ENCODE measurements at places on chromosomes 16 and 17.

GRCh38 chr17:80445726-80446110 lies 30.7 kb downstream of the NPTX1 start:
- DNase-seq = no peak

DNA sequence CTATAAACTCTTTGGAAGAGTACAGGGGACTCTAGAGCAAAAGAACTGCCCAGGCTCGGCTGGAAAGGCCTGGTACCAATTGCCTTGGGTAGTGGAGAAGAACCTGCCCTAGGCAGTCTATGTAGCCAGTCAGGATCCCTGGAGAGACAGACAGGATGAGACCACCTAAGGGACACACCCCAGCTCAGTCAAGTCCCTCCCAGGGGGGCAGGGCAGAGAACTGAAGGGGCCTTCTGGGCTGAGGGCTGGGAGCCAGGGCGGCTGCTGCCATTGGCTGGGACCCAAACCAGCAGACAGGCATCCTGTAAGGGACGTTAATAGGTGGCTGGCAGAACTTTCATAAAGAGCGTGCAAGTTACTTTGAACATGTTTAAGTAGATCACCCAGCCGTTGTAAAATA lies 12.8 kb upstream of the SLC38A8 start:
- no peak for DNase-seq

GRCh38 chr17:9233271-9233599 lies 211.9 kb downstream of the NTN1 start:
- no peak for DNase-seq

DNA sequence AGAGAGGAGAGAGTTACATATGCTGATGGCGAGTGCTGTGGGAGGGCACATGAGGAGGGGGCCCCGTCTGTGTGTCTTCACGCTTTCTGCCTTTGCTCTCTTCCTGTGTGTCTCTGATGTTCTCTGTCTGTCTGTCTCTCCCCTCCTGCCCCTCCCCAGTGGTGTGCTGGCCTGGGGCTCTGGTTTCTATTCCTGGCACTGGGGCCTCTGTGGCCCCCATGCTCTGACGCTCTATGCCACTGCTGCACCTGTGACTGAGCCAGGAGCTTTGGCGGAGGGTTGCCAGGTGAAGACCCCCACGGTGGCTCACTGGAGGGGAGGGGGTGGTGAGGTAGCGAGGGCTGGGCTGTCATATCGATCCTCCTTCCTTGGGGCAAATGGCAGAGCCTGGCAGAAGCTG lies 24.6 kb upstream of the BRD7 start:
- DNase-seq = no peak

- DNase-seq = no peak
Measured at GRCh38 chr16:89344846-89345611, 127.5 kb downstream of the ZNF778 start.

DNA sequence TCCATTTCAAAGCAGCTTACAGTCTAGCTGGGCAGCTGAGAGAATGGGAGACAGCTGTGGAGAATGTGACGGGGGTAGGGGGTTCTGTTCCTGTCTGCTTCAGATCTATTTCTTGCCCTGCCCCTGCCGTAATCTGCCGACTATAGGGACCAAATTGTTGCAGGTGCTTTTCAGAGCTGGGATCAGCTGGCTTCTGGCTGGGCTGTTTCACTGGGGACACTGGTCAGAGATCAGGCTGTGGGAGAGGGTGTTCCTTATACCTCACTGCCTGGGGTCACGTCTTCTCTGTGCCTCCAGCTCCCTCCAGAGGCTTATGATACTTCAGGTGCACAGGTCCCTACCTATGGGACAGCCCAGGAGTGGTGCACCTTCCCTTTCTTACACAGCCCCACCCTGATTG lies 514.9 kb upstream of the GOT2 start:
- peak; percentile 9 for DNase-seq

GRCh38 chr16:83968891-83969649 lies 1.0 kb downstream of the NECAB2 start:
- no peak for DNase-seq

GRCh38 chr16:46894036-46894672 lies 10.0 kb downstream of the GPT2 start:
- no peak for DNase-seq

- DNase-seq = no peak
Measured at GRCh38 chr17:16980061-16980460, 8.1 kb upstream of the TNFRSF13B start.

- no peak for DNase-seq
Measured at GRCh38 chr17:76123749-76124581, 17.1 kb downstream of the FOXJ1 start.

DNA sequence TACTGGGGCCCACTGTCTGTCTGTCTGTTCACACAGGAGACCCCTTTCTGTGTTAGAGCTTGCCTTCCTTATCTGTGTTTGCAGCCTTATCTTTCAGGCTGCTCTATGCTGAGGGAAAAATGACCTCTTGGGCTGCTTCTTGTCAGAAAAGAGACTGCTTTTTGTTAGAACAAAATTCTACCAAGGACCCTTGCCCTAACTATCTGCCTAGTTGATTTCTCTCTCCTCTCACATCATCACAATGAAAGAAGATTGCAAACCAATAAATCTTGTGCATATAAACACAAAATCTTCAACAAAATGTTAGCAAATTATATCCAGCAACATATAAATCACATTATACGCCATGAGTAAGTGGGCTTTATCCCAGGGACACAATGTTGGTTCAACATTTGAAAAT lies 1117.7 kb downstream of the CDH11 start:
- no peak for DNase-seq

DNA sequence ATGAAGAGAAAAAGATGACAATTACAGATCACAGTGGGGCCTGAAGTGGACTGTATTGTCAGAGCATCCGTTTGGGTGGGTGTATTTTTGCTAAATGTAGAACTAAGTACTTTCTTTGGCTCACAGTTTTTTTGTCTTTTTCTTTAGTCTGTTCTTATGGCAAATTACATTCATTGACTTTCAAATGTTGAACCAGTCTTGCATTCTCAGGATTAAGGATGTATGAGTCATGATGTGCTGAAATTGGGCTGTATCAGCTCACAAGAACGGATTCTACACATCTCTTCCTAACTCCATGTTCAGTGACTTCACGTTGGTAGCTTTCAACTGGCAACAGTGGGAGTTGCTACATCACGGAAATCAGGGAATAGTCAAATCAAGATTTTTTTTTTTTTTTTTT lies 66.5 kb downstream of the TEX2 start:
- peak; percentile 72 for DNase-seq

DNA sequence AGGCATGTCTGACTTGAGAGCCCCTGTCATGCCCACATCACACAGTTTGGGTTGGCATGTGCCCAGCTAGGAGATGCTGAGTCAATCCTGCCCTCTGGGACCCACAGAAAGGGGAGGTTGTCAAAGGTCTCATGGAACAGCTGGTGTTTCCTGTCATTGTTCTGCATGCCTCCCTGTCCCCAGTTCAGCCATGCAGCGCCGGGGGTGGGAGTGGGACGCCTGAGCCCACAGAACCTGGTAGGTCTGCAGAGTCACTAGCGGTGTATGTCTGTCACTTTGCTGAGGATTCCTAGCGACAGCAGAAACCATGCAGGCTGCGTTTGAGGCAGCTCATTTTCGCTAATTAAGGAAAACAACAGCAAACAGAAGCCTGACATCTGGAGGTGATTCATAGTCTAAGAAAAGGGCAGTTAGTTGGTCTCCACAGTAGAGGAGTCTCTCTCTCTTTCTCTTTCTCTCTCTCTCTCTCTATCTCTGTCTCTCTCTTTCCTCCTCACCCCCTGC lies 19.6 kb upstream of the CCL1 start:
- no peak for DNase-seq

GRCh38 chr16:48462106-48462740 lies 77.0 kb upstream of the SIAH1 start:
- DNase-seq = peak; percentile 10

DNA sequence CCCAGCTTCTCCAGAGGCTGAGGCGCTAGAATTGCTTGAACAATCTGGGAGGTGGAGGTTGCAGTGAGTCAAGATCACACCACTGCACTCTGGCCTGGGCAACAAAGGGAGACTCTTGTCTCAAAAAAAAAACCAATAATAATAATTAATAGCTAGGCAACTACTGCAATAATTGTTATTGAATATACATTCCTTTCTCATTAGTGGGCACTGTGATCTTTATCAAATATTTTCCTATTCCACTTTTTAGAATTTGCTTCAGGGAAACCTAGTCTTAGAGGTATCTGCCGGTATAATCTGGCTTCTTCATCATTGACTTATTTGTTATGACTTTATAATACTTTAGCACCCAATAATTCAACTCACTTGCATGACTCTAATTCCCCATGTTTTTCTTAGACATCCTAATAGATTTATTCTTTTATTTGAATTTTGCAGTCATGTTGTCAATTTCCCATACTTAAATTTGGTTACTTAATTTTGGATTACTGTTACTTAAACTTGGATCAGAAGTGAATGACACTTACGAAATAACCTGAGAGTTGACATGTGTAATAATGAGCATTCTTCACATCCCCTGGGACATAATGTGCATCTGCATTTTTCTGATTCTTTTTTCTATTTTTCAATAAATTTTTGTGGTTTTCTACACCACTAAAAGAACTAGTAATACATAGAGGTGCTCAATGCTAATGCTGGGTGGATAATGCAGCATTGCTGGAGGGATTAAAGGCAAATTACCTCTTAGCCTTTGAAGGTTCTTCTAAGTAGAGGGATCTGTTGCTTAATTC lies 25.0 kb upstream of the KCNJ16 start:
- no peak for DNase-seq

GRCh38 chr17:82507631-82508175 lies 11.8 kb upstream of the FOXK2 start:
- DNase-seq = no peak

DNA sequence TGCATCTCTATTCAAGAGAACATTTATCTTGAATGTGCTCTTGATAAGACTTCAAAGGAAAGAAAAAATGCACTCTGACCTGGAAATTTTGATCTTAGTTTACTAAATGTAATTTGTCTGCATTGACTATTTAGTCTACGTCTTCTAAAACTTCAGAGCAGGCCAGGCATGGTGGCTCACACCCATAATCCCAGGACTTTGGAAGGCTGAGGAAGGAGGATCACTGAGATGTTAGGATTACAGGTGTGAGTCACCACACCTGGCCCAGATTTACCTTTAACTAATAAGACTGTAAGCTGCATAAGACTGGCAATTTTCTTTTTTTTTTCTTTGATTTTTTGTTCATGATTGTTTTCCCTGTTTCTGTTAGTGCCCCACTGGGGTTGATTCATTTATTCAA lies 18.8 kb upstream of the CIITA start:
- no peak for DNase-seq

DNA sequence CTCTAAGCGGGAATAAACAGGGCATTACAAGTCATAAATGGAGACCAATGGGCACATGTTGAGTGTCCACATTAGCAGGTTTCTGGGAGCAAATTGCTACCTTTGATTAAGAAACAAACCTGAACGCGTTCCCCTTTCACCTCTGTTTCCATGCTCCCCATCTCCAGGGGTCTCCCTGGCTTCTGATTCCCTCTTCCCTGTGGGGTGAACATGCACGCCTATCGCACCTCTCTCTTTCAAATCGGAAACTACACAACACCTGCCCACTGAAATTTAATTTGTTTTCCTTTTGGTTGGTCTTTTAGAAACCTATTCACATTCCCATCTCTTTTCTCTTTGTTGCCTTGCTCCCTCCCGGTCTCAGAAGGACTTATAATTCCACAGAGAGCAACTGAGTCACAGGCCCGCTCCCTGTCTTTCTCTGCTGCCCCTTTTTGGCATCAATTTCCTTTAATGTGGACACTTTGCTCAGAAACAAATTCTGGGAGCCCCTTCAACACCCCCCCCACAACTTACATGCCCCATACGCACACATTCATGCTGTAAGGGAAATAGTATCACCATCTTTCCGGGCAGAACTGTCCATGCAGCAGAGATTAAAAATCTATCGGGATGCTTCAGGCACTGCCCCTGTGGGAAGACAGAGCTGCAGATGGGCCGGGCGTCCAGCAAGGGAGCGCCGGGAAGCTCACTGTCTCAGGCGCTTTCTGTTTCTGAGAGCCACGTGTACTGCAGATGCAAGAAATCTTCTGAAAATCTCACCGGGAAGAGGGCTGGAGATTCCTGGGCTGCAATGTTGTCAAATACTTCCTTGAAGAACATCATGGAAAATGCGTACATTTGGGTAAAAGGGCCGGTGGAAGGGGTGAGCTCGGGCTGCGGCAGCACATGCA lies 7.2 kb upstream of the FOXF1 start:
- DNase-seq = no peak

DNA sequence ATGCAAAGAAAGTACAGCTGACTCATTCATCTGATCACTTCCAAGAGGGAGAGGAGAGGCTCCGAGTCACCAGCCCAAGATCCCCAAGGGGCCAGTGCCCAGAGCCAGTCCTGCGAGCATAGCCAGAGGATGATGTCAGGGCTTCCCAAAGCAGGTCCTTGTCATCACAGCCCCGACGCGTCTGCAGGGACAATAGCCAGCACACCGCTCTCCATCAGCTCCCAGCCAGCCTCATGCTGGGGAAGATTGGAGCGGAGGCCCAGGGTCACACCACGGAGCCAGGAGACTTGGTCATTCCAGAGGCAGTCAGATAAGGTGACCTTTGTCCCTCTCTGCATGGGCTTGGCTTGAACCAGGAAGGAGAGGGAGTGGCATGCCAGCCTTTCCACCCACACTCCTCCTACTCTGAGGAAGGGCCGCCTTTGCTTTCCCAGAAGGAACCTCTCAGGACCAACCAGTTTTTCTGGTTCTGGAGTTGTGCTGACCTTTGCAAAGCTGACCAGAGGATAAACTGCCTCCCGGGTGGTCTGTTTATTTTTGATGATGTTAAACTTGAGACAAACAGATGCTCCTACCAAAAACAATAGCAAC lies 58.3 kb upstream of the ARHGAP44 start:
- no peak for DNase-seq

DNA sequence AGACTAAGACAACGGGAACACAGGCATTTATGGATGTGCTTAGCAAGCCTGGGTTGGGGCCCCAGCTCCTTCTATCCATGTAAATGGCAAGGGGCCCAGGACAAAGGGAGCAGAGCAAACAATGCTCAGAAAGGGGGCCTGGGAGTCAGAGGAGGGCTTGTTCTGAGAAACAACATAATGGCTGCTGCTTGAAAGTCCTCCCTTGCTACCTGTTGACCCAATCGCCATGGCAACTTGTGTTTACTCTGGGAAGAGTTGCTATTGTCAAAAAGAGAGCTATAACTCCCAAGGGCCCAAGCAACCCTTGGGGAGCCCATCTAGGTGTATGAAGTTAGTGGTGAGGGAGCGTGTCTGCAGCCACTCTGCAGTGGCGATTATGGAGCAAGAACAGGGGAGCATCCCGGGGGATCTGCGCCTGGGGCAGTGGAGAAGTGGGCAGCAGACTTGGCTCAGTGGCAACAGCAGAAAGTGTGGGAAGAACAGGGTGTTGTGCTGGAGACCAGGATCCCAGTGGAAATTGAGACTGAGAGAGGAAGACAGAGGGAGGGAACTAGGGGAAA lies 118.7 kb upstream of the NLRP1 start:
- DNase-seq = no peak
